DMS79 treated with DMSO at 0.1 percent for 48 hours (cell line): ENCODE measurements at places on chromosomes 12 and 14.

GRCh38 chr12:106249411-106250135, 1.8 kb upstream of the CKAP4 start:
- no peak for DNase-seq

DNA sequence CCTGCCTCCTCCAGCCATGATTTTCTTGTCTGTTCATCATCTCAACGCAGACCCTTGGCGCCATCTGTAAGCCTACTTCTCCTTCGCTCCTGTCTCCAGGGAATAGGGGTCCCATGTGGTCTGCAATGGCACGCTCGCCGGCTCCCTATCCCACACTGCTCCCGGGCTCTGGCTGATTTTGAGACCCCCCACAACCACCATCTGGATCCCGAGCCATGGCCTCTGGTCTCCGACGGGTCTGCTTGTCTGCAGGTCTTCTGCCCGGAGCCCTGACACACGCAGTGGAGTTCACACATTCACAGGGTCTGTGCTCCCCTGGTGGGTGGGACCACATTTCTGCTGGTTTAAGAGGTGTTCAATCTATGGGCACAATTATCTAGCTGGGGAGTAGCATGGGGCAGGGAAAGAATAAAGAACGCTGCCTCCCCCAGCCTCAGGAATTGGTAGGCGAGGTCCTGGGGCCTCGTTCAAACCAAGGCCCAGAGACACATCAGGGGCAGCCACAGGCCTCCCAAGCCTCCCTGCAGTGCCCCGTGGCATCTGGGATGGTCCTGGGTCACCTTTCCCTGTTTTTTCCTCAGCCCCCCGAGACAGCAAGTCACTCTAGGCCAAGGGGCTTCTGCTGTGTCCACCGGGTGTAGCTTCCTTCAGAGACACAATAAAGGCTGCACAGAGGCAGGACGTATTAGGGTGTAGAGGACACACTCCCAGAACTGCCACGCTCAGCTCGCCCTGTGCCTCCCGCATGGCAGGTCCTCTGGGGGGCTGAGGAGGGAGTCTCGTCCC, 21.5 kb downstream of the FZD10 start:
- DNase-seq: no peak

DNA sequence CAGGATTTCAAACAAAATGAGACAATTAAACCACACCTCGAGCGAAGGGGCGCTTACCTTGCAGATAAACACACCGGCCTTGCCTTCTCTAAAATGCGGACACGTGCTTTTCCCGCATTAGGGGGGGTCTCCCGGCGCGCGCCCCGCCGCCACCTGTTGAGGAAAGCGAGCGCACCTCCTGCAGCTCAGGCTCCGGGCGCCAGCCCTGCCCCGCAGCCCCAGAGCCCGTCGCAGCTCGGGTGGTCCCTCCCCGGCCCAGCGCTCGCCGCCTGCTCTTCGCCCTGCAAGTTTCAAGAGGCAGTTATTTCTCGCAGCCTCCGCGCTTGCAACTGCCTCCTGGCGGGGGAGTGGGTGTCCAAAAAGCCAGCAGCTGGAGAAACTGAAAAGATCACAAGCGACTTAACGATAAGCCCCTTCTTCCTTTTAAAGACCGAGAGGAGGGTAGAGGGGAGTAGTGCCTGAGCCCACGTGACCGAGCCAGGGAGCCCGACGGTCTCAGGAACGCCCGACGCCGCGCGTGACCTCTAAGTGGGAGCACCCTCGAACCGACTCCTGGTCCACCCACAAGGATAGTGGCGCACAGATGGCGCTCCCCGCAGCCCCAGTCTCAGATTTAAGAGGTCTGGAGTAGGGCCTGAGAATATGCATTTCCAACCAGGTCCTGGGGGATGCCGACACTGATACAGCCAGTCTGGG, at the start of gene ESR2:
TSS of gene ESR2 (minus strand) at position 396 of the 696 bp plus-strand sequence. CDS start 11,386 bp downstream, outside the sequence.
- peak; percentile 60 for DNase-seq

- peak; percentile 95 for DNase-seq
Observed at GRCh38 chr14:23694949-23695663, 58.9 kb downstream of the DHRS2 start.

GRCh38 chr14:88379706-88380343, 5.6 kb upstream of the SPATA7 start:
- DNase-seq: no peak

GRCh38 chr12:111602348-111602747, 3.2 kb upstream of the ATXN2 start:
- DNase-seq: no peak

DNA sequence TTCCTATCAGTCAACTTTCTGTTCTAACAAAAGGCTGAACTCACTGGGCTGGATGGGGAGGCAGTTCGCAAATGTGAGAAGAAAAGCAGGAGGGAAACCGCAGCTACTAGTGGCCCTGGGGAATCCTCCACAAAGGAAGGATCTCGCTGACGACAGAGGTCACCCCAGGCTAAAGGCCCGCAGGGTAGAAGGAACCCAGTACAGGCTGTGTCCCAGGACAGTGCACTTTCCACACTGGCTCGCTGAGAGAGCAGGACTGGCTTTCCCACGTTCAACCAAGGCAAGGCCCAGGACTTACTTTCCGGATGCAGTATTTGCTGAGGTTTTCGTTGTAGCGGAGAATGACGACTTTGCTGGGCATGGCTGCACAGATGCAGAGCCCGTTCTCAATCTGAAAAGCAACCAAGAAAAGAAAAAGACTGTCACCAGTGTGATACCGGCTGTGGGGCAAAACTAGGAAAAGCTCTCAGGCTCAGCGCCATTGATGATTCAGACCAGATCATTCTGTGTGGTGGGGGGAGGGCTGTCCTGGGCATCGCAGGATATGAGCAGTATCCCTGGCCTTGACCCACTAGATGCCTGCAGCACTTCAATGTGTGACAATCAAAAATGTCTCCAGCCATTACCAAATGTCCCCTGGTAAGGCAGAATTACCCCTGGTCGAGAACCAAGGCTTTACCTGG, 36.3 kb downstream of the PRKAB1 start:
- DNase-seq: no peak

- DNase-seq: no peak
Observed at GRCh38 chr12:94555687-94556086, 94.7 kb downstream of the TMCC3 start.

GRCh38 chr12:118979763-118980406, 1.5 kb upstream of the SRRM4 start:
- peak; percentile 76 for DNase-seq

DNA sequence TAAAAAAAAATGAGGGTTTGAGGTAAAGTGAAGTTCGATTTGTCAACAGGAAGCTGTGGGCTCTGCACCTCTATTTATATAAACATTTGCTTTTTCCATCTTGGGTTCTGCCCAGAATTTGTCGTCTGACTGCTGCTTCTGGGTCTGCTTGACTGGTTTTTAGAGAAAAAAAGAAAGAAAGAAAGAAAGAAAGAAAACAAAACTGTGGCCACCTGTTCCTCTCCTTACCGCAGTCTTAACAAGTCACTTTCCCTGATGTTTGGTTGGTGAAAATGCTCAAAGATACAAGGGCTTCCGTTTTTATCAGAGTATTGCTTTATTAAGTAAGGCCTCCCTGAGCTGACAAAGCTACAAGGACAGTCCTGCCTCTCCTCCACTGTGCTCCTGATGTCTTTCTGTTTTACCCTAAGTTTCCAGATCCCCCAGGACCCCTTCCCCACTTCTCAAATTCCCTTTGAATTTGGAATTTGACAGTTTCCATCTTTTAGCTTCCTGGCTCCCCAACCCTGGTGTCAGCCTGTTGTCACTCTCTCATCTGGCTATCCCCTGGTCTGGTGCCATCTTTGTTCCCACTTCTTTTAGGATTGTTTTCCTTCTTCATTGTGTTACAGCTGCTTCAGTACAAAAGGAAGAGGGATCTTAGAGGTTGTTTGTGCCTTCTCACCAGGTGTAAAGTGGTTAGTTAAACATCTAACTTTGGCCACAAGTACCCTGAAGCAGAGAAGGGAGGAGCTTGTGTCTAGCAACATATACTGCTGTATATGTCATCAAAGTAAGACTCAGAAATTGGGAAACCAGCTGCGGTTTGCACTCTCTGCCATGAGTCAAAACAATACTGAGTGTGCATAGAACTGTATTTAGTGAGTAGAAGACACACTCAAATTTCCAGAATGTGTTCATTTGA, 18.0 kb downstream of the MFAP5 start:
- no peak for DNase-seq

DNA sequence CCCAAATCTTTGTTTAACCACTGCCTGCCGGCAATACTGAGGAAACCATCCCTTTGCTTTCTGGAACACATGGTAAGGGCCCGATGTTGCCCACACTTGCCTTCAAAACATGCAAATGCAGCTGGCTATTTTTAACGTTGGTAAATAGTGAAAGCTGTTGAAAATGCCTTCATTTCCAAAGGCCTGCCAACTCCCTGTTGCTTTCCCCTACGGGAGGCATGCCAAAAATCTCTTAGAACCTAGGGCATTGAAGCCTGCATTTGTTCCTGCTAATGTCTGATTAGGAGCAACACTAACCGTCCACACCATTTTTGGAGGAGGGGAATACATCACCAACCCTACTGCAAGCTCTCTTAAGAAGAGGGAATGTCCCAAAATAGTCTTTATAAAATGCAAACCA, 152.6 kb upstream of the NOS1 start:
- peak; percentile 80 for DNase-seq

DNA sequence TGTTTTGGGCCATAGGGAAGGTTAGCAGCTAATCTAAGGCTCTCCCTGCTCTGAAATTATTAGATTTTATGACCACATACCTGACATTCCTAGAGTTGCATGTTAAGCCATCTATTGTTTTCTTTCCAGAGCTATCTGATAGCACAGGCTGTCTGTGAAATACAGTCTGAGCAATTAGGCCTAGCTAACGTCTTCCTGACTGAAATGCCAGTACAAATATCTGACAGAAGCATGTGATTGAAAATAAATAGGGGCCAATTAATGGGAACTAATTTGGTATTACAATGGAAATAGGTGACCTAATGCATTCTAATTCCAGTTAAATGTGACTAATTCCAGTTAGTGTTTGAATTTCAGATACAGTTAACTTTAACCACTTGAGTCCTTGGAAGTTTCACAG, 115.2 kb downstream of the C12orf75 start:
- DNase-seq: no peak

DNA sequence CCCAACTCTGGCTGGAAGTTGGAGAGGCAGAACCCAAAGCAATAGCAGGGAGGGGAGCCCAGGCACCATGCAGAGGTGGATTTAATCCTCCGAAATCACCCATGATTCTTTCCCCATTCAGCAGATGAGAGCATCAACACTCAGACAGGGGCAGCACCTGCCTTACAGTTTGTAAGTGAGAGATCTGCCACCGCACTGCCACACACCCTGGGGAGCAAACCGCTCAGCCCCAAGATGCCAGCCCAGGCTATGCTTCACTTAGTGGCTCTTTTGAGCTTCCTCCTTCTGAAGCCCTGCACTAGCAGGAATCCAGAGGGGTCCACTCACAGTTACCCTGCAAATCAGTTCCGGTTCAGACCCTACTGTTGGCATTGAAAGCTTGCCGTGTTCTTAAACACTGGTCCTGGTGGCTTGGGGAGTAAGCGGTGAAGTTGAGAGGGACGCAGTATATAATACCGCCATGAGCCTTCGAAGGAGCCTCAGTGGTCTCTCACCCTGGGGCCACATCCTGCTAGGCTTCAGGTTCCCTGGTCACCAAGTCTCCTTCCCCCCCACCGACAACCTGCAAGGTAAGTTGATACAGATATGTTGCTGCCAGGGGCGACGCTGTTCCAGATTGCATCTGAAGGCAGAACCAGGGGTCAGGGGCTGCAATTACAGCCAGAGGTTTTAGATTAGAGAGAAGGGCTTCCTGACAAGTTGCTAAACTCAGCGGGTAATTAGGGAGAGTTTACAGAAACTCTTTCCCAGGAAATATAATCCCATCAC, 72.0 kb upstream of the CCND2 start:
- DNase-seq: no peak

GRCh38 chr12:56271031-56271430, 4.3 kb downstream of the COQ10A start:
- DNase-seq: no peak

- no peak for DNase-seq
Observed at GRCh38 chr14:99513946-99514551, 32.8 kb downstream of the CCNK start.

- DNase-seq: no peak
Observed at GRCh38 chr14:101290611-101291010, 270.7 kb upstream of the DIO3 start.

GRCh38 chr14:105051182-105052109, 13.8 kb downstream of the GPR132 start:
- DNase-seq: no peak

DNA sequence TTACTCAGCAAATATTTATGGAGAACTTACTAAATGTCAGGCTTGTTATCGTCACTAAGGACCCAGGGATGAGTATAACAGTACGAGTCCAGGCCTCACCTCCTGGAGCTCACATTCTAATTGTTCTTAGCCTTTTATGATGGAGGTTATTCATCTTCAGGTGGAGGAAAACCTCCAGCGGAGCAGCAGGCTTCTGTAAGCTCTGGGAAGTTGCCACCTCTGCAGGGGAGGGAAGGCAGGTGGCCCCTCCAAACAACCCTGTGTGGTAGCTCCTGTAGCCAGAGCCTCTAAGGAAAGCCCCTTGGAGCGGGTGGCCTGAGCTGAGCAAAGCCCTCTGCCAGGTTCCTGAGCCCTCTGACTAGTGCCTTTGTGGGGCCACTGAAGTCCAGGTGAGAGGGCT, 104.1 kb downstream of the SMOC1 start:
- no peak for DNase-seq

- no peak for DNase-seq
Observed at GRCh38 chr12:65464930-65465329, 186.4 kb downstream of the MSRB3 start.

DNA sequence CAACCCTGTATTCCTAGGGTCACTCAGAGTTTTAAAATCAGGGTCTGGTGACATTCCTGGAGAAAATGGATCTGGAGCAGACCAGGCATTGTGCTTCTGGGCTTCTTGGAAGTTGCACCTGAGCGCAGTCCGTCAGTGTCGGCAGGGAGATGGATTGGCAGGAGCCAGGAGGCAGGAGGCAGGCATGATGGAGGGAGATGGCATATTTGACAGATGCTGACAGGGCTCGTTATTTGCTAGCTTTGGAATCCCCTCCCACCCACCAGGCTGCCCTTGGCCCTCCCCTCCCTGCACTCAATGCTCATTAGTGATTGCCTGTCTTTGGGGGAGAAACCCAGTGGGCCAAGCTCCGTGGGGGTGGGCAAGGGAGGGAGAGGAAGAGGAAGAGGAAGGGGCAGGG, 4.7 kb downstream of the CISTR start:
- DNase-seq: no peak

GRCh38 chr12:28958553-28959195, 190.4 kb upstream of the FAR2 start:
- DNase-seq: no peak

DNA sequence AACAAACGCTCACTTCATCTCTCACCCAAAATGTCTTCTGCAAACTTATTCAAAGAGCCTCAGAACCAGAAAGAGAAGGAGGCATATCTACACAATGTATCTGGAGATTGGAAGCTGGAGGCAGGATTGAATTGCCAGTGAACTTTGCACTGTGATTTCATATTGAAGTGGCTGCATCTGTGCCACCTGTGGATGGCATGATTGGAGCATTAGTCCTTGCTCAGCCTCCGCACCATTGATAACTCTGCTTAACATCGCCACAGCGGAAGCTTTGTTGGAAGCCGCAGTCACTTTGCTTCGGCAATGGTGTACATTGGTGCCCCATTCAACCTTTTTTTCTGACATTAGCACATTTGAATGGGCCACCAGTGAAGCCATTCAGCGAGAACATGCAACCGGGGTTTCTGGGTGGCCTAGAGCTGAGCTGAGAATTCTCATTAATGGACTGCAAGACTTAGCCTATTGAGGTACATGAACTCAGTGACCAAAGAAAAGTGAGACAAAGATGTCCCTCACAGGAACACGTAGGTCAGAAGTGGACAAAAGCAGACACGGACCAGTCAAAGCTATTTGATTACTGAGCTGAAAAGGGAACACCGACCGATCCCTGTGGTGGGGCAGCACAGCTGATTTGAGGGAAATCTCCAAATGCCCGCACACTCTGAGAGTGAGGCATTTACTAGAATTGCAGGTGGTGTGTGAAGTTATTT, 130.4 kb downstream of the BRMS1L start:
- DNase-seq: no peak
